ENCODE measurements at places on chromosomes 5 and 9. TPM values are rescaled to one million over a fixed set of nuclear protein-coding genes. Genes with fewer than 3 reads are reported as not detected.

Gene ENTREP1
- total RNA-seq = 0.81 TPM

Gene GDA
- total RNA-seq = not detected

Gene GARIN3
- not detected for total RNA-seq

Gene POU5F2
- 0.16 TPM for total RNA-seq

Gene NIPAL4
- total RNA-seq = not detected

Gene MLANA
- total RNA-seq = not detected

Gene ABO
- not detected for total RNA-seq

Gene TAF11L6
- total RNA-seq = not detected

Gene KCNT1
- total RNA-seq = not detected

Gene FBXO4
- total RNA-seq = 14.3 TPM

Gene ODF2
- total RNA-seq = 36.0 TPM

Gene SLC23A1
- not detected for total RNA-seq

Gene NR2F1
- total RNA-seq = 85.9 TPM

Gene FBXW11
- total RNA-seq = 56.1 TPM

Gene GLT6D1
- total RNA-seq = not detected

Gene SOHLH1
- not detected for total RNA-seq

Gene ADAMTSL2
- total RNA-seq = 52.5 TPM

Gene NMUR2
- total RNA-seq = not detected

Gene ADRA1B
- total RNA-seq = 5.2 TPM

Gene RASEF
- total RNA-seq = not detected

Gene LECT2
- not detected for total RNA-seq

Gene PCDHAC1
- total RNA-seq = not detected

Gene PLPP1
- total RNA-seq = 437 TPM

Gene SLC6A3
- total RNA-seq = not detected

Gene KIAA0825
- total RNA-seq = 2.3 TPM

Gene ADGRV1
- total RNA-seq = not detected

Gene FAM221B
- not detected for total RNA-seq

Gene IL31RA
- 0.18 TPM for total RNA-seq

Gene CENPP
- 0.36 TPM for total RNA-seq

Gene VLDLR
- total RNA-seq = 15.9 TPM

Gene SOX30
- total RNA-seq = not detected

Gene SLC22A4
- 5.2 TPM for total RNA-seq

Gene EGFL7
- total RNA-seq = 189 TPM

Gene NELFB
- total RNA-seq = 49.7 TPM

Gene KCNN2
- total RNA-seq = not detected

Gene PTGER4
- 36.9 TPM for total RNA-seq
